ENCODE measurements at places on chromosomes 7 and 10. TPM values are rescaled to one million over a fixed set of nuclear protein-coding genes. Genes with fewer than 3 reads are reported as not detected.

DNA sequence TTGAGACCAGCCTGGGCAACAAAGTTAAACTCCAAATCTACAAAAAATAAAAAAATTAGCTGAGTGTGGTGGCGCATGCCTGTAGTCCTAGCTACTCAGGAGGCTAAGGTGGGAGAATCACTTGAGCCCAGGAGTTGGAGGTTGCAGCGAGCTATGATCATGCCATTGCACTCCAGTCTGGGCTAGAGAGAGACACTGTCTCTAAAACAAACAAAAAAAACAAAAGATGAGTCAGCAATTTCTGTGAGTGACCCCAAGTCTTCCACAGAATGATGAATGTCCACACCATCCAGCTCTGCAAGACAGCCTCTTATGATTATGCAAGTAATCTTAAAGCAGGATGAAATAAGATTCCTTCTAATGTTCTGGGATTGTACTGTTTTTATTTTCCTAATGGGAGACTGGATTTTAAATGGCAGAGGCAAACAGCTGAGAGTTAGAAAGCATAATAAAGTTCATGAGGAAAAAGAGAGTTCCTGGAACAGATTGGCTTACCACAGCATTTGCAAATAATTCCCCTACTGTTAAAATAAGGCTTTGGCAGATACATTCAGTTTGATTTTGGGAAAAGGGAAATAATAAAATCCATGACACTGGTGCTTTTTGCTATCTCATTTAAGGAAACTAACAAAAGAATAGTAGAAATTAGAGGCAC, 18.9 kb upstream of the PRKAR2B start:
- H3K4me1 ChIP-seq: no peaks in the 10 kb centered on the region
- no peaks in the 10 kb centered on the region for H3K27me3 ChIP-seq
- H3K4me3 ChIP-seq: no peak overlapping the region
- H3K27ac ChIP-seq: no peak overlapping the region
- H3K36me3 ChIP-seq: no peaks in the 10 kb centered on the region

DNA sequence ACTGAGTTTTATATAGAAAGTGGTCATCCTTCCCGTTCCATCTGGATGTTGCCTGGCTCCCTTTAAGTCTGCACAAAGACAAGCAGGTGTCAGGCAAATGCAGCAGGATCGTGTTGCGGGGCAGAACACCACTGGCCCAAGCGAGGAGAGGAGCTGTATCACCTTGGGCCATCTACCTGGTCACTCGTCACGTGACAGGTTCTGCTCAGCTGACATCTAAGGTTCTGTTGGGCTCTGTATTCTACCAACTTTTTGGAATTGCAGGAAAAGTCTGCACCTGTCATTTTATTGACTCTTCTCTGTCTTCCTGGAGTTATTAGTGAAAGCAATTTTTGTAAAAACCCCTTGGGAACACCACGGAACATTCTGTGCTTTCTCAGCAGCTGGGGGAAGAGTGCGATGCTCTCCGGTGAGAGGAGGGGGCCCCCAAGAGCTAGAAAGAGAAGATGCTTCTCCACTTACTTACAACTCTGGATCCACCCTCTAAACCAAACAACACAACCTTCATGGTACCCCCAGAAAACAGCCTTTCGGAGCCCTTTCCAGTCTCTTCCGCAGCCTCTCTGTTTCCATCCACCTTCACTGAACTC, 83.4 kb upstream of the NMT2 start:
- no peak overlapping the region for H3K27ac ChIP-seq
- H3K4me3 ChIP-seq: no peak overlapping the region
- DNase-seq: no peak
- no peaks in the 10 kb centered on the region for H3K27me3 ChIP-seq
- no peaks in the 10 kb centered on the region for H3K4me1 ChIP-seq

GRCh38 chr10:111789821-111790220, 393.7 kb downstream of the GPAM start:
- no peak overlapping the region for H3K27ac ChIP-seq
- no peaks in the 10 kb centered on the region for H3K4me1 ChIP-seq
- no peaks in the 10 kb centered on the region for H3K36me3 ChIP-seq

- no peaks in the 10 kb centered on the region for H3K4me1 ChIP-seq
- H3K27me3 ChIP-seq: no peaks in the 10 kb centered on the region
- no peaks in the 10 kb centered on the region for H3K36me3 ChIP-seq
- H3K27ac ChIP-seq: peak overlapping the region; percentile 48
- DNase-seq: no peak
These were observed 16.3 kb downstream of the TCF7L2 start for GRCh38 chr10:112966194-112966855.

- H3K4me3 ChIP-seq: no peak overlapping the region
- H3K27me3 ChIP-seq: no peaks in the 10 kb centered on the region
These were observed 308.4 kb downstream of the HDAC9 start for GRCh38 chr7:18803923-18804322.

The TAF5 gene
- 3.4 TPM for total RNA-seq

GRCh38 chr7:67429735-67430134, 433.1 kb downstream of the TYW1 start:
- no peak overlapping the region for H3K4me3 ChIP-seq
- no peaks in the 10 kb centered on the region for H3K27me3 ChIP-seq
- no peaks in the 10 kb centered on the region for H3K4me1 ChIP-seq
- no peak overlapping the region for H3K27ac ChIP-seq

The AKR1C8 gene
- not detected for total RNA-seq

DNA sequence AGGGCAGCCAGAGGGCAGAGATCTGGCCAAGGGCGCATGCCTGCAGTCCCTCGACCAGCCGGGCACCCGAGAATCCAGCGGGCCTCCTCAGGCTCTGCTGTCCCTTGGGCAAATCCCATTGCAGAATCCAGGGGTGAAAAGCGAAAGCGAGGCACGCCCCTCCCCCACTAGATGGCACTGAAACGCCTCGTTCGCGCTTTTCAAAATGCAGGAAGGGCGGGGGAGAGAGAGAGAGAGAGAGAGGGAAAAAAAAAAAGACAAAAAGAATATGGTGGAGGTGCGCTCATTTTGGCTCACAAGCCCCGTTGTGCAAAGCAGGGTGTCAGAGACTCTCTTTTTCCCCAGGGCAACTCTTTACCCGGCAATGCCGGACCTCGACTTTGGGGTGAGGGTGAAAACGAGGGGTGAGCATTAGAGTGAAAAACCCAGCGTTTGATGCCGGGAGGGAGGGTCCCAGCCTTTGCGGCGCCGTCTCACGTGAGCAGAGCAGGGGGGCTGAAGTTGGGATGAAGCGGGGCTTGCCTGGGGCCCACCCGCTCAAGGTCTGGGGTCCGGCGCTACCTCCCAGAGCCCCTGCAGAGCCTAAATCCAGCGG, 2.5 kb upstream of the TMEM178B start:
- H3K4me3 ChIP-seq: peak overlapping the region; percentile 57
- no peaks in the 10 kb centered on the region for H3K36me3 ChIP-seq
- H3K4me1 ChIP-seq: peaks cover 4% of the 10 kb centered on the region
- no peak for DNase-seq

The EEPD1 gene
- total RNA-seq: 6.4 TPM

DNA sequence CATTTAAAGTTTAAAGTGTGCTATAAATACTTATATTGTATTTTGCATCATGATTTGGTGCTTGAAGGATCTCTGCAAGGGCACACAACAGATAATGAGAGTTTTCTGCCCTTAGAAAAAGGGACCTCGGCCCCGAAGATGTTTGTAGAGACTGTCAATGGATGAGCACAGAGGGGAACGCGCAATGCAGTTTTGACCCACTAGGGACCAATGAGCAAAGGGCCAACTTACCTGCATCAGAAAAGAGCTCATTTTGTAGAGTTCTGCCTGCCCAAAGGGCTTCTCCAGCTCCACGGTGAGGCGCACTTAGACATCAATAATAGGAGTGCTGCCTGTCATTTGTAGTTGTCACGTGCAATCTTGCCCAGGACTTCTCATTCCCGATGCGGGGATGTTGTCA, 91.1 kb downstream of the BUB3 start:
- DNase-seq: no peak
- H3K27ac ChIP-seq: no peak overlapping the region
- H3K4me1 ChIP-seq: no peaks in the 10 kb centered on the region
- no peaks in the 10 kb centered on the region for H3K27me3 ChIP-seq

DNA sequence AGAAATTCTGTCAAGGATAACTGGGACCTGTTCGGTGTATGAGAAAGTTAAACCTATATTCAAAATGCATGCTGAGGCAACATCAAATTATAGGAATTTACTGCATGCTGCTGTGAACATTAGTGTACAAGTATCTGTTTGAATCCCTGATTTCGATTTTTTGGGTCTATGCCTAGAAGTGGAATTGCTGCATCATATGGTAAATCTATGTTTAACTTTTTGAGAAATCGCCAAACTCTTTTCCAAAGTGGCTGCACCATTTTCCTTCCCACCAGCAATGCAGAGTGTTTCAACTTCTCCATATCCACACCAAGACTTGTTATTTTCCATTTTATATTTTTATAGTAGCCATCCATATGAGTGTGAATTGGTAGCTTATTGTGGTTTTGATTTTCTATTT, 306.7 kb downstream of the GPR158 start:
- DNase-seq: no peak
- H3K27ac ChIP-seq: no peak overlapping the region
- H3K36me3 ChIP-seq: no peaks in the 10 kb centered on the region
- no peaks in the 10 kb centered on the region for H3K27me3 ChIP-seq
- H3K4me1 ChIP-seq: no peaks in the 10 kb centered on the region

DNA sequence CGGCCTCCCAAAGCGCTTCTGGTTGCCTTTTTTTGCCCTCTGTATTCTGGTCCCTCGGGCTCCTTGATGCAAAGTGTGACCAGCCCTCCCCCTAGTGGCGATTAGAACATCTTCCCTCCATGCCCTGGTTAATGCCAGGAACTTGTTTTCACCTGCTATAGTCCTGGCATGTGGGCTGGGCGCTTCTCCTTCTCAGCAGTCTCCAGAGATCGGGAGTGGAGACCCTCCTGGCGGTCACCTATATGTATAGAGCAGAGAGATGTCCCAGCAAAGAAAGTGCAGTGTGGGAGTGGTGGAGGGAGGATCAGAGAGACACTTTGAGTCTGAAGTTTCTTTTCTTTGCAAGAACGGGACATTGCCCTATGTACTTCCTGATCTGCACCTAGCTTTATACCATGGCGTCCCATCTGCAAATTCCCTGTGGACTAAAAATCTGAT, 264.1 kb downstream of the OTUD1 start:
- no peaks in the 10 kb centered on the region for H3K27me3 ChIP-seq
- DNase-seq: peak; percentile 23
- H3K4me3 ChIP-seq: no peak overlapping the region

The FAM24B gene
- 3.7 TPM for total RNA-seq

The AASS gene
- total RNA-seq: 60.6 TPM

DNA sequence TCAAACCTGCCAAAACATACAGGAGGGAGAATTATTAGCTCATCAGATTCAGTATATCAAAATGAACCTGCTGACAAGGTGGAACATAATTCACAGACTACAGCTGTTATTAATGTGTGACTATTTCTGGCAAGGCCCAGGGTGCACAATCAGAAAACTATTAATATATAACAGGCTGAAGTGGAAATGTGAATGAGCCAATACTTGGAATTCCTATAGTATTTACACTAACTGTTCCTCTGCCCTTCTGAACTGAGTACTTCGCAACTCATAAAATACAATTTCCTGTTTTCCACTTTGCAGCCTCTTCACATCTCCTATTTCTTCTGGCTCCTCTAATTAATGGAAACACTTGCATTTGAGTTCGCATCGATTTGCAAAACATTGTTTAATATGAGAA, 330.8 kb downstream of the DPP6 start:
- no peaks in the 10 kb centered on the region for H3K27me3 ChIP-seq
- no peak for DNase-seq
- no peaks in the 10 kb centered on the region for H3K4me1 ChIP-seq

The HMX2 gene
- total RNA-seq: not detected

DNA sequence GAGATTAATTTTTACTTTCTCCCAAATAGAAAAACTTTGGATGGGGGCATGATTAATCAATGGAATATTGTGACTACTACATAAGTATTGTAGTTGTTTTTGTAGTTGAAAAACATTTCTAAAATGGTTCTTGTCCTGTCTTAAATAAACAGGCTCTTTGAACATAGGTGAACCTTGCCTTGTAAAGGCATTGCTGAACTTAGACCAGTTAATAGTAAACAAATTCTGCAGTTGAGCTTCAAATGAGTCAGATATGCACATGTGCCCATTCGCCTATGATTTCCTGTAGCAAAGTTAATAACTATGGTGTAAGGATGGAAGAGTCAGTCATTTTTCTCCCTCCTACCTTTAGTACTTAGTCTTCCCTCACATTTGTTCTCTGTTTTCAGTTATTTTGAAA, 22.6 kb downstream of the CUTC start:
- no peaks in the 10 kb centered on the region for H3K4me1 ChIP-seq
- H3K4me3 ChIP-seq: no peak overlapping the region
- no peak overlapping the region for H3K27ac ChIP-seq
- no peaks in the 10 kb centered on the region for H3K27me3 ChIP-seq
- H3K36me3 ChIP-seq: peaks cover 6% of the 10 kb centered on the region

DNA sequence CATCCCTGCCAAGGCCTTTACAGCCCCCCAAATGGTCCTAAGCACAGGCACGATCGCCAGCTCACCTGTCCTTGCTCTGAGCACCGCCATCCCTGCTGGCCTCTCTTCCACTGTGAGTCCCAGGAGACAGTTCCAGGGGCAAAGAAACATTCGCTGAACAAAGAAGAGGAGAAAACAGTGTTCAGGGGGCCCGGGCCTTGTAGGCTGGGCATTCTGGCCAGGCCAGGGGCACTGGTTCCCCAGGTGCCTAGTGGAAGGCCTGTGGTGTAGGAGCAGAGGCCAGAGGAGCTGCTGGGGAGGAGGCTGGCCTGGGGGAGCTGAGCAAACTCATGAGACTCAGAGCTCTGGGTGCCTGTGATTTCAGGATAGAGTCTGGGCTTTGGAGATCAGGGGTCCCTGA, 22.6 kb downstream of the AQP1 start:
- H3K27ac ChIP-seq: no peak overlapping the region
- peak; percentile 39 for DNase-seq
- no peaks in the 10 kb centered on the region for H3K36me3 ChIP-seq
- no peaks in the 10 kb centered on the region for H3K4me1 ChIP-seq
- no peaks in the 10 kb centered on the region for H3K27me3 ChIP-seq

DNA sequence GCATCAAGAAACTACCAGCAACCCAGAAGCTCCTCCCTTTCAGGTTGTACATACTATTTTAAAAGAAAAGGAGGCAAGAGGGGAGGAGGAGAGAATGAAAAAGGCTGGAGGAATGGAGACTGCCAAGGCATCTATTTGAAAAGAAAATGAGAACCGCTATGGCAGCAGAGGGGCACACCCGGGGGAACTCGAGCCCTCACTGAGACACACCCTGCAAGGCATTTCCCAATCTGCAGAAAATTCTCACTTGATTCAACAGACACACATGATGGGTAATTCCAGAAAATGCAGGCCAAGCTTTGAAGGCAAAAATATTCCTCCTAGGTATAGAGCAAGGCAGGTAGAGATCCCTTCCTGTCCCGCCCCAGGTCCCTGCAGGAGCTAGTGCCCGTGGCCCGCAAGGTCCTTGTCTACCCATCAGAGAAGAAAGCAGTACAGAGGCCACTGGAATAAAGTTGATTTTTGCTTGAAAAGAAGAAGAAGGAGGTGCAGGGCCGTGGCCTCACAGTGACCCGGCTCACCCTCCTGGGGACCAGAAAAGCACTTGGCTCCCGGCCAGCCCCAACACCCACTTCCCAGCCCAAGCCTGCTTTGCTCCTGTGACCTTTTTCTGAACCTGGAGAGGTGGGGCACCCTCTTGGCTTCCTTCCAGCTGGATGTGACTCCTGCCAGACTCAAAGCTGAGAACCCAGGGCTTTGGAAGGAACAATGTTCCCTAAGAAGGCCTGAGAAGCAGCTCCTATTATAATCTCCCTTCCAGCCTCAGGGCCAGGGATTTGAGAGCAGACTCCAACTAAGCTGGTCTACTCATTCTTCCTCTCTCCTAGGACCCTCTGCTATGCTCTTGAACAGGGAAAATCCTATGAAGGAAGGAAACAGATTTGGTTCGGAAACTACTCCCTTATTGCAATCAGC, 6.2 kb upstream of the PIK3CG start:
- H3K27ac ChIP-seq: no peak overlapping the region

The OR6V1 gene
- not detected for total RNA-seq
